ENCODE measurements at places on chromosomes 12 and 14.

- no peak for DNase-seq
These were observed 7.7 kb upstream of the TMEM132D start for GRCh38 chr12:129911428-129912049.

DNA sequence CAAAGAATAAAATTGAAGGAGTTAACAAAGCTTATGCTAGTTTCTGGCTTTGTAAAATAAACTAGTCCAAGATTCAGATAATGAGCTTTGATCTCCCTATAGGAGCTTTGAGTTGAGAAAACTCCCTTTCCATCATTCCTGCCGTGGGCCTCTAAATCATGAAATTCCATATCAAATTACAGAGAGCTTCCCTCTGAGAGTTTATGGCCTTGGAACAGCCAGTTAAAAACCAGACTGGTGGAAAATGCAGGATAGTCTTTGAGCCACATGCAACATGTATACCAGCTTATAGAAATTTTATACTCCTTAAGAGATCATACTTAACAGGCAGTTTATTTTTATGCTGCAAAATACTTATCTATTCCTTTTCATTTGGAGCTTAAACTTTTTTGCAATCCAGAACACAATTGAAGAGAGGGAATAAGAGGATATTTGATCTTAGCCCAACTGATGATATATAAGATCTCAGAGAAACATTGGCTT lies 175.8 kb upstream of the ATP2B1 start:
- DNase-seq: no peak

- DNase-seq: no peak
These were observed 105.1 kb upstream of the TMEM260 start for GRCh38 chr14:56474419-56475022.

- no peak for DNase-seq
These were observed 177.0 kb upstream of the CNTN1 start for GRCh38 chr12:40515041-40515816.

DNA sequence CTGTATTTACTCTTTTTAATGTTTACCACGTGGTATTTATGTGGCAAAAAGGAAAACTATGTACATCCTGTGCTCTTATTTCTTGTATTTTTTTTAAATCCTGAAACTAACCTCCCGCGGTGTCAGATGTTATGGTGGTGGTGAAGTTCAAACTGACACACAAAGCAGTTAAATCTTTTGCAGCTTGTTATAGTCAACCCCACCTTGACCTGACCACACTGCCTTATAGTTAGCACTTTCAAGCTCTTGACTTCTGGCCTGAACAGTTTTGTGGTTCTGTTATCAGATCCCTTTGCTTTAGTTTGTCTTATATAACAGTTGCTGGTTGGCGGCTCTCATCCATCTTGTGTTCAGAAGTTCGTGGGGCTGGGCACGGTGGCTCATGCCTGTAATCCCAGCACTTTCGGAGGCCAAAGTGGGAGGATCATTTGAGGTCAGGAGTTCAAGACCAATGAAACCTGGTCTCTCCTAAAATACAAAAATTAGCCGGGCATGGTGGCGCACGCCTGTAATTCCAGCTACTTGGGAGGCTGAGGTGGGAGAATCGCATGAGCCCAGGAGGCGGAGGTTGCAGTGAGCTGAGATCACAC lies 2.1 kb downstream of the UNG start:
- DNase-seq: no peak

DNA sequence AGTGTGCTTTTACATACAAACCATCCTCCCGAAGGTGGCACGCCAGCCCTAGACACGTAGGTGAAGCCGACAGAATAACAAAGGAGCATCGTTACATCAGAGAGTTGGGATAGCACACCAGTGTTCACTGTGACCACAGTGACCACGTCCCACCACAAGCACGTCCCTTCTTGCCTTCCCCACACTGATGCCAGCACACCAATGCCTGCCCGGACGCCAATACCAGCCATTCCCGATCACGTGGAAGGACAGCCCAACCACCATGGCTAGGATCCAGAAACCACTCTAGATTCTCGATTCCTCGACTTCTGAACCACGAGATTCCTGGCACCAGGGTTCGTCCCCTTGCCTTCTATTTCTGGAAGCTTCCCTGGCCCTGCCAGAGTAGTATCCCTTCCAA lies 48.0 kb upstream of the GPR68 start:
- no peak for DNase-seq

DNA sequence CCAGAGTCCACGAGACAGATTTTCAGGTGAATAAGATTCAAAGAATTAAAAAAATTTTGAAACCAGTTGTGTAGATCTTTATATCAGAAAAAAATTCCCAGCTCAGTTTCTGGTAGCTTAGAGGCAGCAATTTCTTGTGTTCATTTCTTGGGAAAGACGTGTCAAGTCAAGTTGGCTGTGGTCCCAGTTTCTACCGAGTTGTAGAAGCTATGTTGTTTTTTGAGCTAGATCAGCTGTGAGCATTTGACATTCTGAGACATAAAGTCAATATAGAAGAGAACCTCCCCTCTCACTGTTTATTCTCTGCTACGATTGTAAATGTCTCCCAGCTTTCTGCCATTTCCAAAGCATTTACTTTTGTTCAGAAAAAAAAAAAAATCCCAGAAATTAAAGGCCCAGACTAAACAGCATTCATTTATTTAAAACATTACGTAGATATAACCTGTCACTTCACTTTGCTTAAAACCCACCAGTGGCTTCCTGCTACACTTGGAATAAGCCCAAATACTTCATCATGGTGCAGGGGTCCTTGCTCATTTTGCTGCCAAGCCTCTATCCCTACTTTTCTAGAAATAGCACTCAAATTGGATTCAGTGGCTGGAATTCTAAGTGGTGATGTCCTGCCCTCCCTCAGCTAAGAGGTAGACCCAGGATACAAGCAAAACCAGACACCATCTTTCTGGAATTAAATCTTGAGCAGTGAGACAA lies 20.6 kb upstream of the PYGL start:
- no peak for DNase-seq

DNA sequence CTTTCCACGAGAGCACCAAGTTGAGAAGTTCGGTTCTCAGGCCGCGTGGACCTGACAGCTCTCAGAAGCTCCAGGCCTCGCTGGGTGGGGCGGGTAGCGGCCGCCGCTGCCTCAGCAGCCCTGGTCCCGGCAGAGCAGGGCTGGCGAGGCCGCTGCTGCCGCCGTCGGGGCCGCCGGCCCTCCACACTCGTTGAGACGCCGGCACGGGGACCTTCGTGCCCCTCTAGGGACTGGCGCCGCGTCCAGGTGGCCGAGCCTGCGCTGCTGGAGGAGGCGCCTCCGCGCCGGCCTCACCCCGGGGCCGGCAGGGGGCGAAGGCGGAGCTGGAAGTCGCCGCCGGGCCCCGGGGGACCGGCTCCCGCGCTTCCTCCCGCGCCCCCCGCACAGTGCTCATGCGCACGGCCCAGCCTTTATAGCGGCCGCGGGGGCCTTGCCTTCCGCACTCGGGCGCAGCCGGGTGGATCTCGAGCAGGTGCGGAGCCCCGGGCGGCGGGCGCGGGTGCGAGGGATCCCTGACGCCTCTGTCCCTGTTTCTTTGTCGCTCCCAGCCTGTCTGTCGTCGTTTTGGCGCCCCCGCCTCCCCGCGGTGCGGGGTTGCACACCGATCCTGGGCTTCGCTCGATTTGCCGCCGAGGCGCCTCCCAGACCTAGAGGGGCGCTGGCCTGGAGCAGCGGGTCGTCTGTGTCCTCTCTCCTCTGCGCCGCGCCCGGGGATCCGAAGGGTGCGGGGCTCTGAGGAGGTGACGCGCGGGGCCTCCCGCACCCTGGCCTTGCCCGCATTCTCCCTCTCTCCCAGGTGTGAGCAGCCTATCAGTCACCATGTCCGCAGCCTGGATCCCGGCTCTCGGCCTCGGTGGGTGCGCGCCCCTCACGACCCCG lies at the start of gene COCH:
TSS of gene COCH (plus strand) at position 440 of the 879 bp plus-strand sequence. CDS start at position 820, 380 bp downstream.
- peak; percentile 85 for DNase-seq

GRCh38 chr12:127886827-127887226 lies 380.1 kb upstream of the TMEM132C start:
- DNase-seq: no peak

DNA sequence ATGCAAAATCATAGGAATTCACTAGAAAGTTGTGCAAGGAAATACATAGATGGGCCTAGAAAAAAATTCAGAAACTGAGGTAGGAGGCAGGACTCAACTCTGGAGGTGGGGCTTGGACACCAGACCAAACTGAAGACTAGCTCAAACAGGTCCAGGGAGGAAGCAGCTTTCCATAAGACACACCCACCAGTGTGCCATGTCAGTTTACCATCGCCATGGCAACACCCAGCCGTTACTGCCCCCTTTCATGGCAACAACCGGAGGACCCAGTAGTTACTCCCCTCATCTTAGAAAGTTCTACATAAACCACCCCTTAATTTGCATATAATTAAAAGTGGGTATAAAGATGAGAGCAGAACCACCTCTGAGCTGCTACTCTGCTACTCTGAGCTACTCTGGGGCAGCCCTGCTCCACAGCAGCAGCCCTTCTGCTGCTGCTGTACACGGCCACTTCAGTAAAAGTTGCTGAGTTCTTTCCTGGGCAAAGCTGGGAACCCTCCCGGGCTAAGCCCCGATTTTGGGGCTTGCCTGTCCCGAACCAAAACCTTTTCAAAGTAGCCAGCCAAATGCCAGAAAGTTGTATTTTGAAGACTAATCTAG lies 30.8 kb upstream of the NINJ2 start:
- DNase-seq: no peak

DNA sequence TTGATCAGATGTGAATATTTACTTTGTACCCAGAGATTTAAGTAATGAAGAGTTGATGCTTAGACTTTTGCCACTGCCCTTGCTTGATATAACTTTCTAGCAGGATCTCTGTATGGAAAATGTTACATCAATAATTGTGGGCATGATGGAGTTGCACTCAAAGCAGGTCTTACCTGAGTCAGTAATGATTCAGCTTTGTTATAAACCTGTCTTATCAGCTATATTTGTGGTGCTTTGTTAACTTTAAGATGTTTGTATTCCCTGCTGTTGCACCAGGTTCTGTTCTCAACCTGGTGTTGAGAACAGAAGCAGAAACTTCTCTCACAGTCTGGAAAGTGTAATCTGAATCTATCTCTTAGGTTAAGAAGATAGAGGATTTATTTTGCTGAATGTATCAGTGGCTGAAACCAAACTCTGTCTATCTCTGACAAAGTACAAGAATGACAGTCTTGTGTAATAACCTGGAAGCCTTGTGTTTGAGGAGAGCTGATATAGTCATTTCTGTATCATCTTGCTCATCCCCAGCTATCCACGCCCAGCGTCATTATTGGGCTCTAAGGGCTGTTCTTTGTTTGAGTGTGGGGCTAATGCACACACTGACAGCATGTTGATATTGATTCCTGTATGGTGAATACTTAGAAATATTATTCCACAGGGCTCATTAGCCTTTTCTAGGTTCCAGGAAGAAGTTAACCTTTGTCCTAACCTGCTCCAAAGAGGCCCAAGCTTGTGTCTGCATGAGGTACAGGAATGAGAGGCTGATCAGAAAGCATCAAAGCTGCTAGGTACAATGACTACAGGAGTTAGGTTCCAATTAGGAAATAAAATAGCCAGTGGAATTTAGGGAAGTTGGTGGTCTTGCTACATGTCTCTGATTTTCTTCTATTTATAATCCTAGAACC lies 3.6 kb downstream of the AKAP6 start:
- no peak for DNase-seq

- DNase-seq: no peak
These were observed 8.7 kb downstream of the TMEM119 start for GRCh38 chr12:108589028-108589839.

DNA sequence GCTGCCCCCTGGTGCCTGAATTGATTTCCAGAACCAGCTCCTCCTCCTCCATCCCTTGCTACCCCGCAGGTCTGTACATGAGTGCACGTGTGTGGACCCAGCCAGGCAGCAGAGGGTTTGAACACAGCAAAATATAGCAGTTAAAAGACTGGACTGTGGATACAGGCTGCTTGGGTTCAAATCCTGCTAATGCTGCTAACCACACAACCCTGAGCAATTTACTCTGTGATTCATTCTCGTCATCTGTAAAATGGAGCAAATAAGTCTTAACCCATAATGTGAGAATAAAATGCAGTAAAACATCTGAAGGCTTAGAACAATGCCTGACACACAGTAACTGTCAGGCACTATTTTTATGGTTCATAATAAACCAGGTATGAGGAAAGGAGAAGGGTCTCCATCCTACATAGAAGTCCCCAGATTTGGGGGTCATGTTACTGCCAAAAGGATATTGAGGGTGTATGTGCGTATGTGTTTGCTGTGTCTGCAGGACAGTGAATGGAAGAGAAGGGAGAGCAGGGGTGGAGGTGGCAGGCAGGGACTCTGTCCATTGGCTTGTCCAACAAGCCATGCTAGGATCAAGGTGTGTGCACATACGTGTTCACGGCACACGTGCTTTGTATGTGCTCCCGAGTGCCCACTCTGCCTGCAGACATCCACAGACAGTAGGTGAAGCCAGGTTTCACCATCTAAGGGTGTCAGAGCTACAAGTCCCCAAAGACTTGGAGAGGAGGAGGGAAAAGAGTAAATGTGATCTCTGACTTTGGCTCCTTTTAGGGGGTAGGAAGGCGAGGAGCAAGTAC lies 1.5 kb upstream of the STAT6 start:
- no peak for DNase-seq

GRCh38 chr14:95140060-95140858 lies 17.1 kb downstream of the DICER1 start:
- DNase-seq: no peak

DNA sequence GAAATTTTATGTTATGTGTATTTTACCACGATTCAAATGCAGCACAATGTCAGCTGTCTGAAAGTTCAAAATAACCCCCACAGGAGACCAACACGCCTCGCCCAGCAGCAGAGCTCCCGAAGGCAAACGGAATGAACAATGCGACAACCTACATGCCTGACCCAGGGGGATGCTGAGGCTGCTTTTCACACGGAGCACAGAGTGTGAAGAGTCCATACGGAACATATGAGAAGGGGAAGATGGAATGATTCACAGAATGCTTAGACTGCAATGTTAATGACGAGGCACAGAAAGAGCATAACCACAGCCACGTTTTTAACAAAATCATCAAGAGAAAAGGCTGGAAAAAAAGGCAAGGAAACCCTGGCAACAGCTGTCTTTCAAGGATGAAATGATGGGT lies 22.6 kb downstream of the ZFYVE21 start:
- no peak for DNase-seq

DNA sequence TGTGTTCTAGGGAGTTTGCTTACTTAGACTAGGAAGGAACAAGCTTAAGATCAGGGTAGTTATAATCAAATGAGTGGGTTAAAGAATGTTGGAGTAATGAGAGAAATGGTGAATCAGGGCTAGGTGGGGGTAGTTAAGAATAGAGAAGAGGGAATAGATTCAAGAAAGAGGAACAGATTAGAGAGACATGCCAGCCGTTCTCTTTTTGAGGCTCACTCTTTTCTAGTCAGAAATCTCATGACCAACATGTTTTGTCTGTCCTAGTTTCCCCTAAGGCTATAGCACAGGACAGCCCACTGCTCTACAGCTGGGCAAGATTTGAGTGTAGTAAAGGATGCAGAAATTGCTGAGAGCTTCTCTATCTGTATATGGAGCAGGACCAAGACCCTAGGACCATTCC lies 258.4 kb downstream of the AKAP6 start:
- DNase-seq: no peak

- DNase-seq: no peak
These were observed 33.9 kb upstream of the RASSF8 start for GRCh38 chr12:25924491-25925001.

DNA sequence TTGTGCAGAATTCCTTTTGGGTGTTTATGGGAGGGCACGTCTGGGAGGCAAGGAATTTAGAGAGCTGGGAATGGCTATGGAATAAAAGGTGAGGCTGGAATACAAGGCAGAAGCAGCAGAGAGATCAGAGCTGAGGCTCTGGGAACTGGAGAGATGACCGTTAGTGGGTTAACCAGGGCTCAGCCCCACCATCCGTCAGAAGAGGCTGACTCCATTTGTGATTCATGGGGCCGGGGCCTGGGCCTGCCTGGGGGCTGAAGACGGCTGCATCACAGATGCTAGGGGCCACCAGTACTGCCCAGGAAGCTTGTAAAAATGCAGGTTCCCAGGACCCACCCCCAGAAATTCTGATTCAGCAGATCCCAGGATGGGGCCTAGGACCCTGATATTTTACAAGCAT lies 398.1 kb downstream of the MED13L start:
- DNase-seq: no peak
